ENCODE measurements at places on chromosomes 2 and 18.

DNA sequence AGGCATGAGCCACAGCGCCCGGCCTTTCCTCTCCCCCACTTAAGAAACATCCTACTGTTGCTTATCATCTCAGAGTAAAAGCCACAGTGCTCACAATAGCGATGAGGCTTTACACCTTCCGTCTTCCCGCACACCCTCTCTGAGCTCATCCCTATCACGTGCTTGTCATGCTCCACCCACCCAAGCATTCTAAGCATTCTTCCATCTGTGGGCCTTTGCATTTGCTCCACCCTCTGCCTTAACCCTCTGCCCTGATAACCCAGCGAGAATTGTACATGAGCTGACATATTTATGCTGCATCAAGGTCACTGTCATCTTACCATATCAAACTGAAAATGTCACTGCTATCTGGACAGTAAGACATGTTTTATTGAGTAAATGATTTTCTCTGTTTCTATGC, 22.6 kb downstream of the FOXI3 start:
- no peak for DNase-seq

- no peak for DNase-seq
Observed at GRCh38 chr2:237364655-237365054, 49.3 kb downstream of the COL6A3 start.

DNA sequence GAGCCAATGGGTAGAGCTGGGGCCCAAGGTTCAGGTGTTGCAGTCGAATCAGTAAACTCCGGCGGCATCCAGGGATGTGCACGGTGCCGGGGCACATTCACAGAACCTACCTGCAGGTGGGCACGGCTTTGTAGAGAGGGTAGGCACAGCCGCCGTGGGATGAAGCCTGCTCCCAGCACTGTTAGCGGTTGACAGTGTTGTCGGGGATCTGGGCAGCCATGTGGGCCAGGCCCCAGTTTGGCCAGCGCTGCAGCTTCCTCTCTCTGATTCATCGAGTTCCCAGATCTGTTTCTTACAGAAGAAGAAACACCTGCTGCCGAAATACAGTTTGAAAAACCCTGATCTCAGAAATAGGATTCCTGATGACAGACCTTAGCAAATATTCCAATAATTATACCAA, 274.8 kb downstream of the AGAP1 start:
- no peak for DNase-seq

DNA sequence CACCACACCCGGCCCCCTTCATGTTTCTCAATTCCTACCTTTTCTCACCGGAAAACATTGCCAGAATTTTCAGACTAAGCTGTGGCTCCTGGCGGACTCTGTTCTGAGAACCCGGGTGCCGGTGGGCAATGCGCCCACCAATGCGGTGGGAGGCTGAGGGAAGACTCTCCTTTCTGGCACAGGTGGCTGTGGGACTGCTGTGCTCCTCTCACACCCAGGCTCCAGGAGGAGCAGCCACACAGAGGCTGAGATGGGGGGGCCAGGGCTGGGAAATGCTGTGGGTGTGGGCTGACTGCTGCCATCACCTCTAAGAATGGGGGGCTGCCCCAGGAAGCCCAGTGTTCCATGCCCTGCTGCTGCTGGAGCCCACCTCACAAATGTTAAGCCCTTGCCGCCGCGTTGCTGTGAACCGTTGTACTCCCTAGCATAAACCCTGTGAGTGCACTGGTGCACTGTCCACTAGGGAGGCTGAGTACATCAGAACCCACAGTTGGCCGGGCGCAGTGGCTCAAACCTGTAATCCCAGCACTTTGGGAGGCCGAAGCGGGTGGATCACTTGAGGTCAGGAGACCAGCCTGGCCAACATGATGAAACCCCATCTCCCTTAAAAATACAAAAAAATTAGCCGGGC, 152.6 kb downstream of the LDLRAD4 start:
- DNase-seq, result no peak

- no peak for DNase-seq
Observed at GRCh38 chr2:208013285-208014178, 11.8 kb downstream of the PLEKHM3 start.

DNA sequence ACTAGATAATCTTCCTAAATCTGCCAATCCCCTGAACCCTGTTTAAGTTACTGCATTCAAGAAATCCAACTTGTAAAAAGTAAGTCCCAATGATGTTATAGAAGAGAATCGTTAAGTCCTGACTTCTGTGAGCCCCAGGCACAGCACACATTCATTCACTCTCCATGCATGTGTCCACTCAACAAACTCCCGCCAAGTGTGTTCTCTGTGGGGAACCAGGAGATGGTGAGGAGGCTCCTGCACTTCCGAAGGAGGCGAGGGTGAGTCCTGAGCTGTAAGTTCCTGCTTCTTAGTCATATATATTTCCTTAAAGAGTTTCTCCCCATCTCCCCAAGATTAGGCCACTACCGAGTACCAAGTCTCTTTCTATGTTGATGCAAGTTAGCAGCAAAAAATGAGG, 635.0 kb upstream of the ID2 start:
- DNase-seq, result no peak

DNA sequence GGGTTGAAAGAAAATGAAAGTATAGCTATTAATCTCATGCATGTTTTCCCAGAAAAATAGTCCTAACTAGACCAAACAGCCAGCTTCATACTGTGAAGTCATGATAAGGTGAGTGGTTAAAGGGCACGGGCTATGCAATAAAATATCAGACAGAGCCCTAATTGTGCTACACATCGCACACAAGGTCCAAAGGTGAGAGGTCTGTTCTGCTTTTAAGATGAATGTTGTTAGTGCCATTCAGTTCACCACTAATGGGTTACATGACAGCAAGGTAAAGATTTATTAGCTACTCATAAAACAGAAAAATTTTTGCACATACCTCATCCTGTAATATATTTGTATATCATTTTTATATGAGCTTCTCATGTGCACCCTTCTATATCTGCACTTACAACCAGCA, 105.0 kb upstream of the STK17B start:
- no peak for DNase-seq

- DNase-seq, result no peak
Observed at GRCh38 chr2:3403587-3404334, 24.3 kb downstream of the TRAPPC12 start.

Measured in cortex of kidney (tissue), 1 donor.